ENCODE measurements at places on chromosomes 7 and 10. TPM values are rescaled to one million over a fixed set of nuclear protein-coding genes. Genes with fewer than 3 reads are reported as not detected.

The MYOF gene
- 108 TPM for total RNA-seq

The PRSS37 gene
- not detected for total RNA-seq

The ODAD2 gene
- total RNA-seq: under 0.01 TPM

The ELFN1 gene
- 3.0 TPM for total RNA-seq

The ACSM6 gene
- not detected for total RNA-seq

The NXPH1 gene
- not detected for total RNA-seq

The SGMS1 gene
- 50.9 TPM for total RNA-seq

The RNF32 gene
- 1.3 TPM for total RNA-seq

The TUBB8 gene
- not detected for total RNA-seq

The BAMBI gene
- total RNA-seq: 0.32 TPM

The CALCR gene
- not detected for total RNA-seq

The DENND2A gene
- 38.6 TPM for total RNA-seq

The ELN gene
- total RNA-seq: 6.5 TPM

The AQP1 gene
- 1.4 TPM for total RNA-seq

The SLC35B4 gene
- 11.0 TPM for total RNA-seq

The C10orf53 gene
- total RNA-seq: not detected

The CPED1 gene
- 36.9 TPM for total RNA-seq

The EBLN1 gene
- total RNA-seq: not detected

The GATA3 gene
- total RNA-seq: not detected

The TLX1 gene
- not detected for total RNA-seq

The CYP2C18 gene
- total RNA-seq: 0.09 TPM

The MARVELD1 gene
- total RNA-seq: 9.5 TPM

The FRG2B gene
- not detected for total RNA-seq

The NKX6-2 gene
- total RNA-seq: not detected

The COL17A1 gene
- 0.94 TPM for total RNA-seq

The LLCFC1 gene
- total RNA-seq: not detected

The LBX1 gene
- under 0.01 TPM for total RNA-seq

The LGI1 gene
- not detected for total RNA-seq

The C10orf62 gene
- not detected for total RNA-seq

The ATG9B gene
- under 0.01 TPM for total RNA-seq

The STOX1 gene
- not detected for total RNA-seq

The TNS3 gene
- total RNA-seq: 22.8 TPM

The CXCL12 gene
- total RNA-seq: 54.7 TPM

The PHYH gene
- 25.4 TPM for total RNA-seq

The MAGI2 gene
- 12.8 TPM for total RNA-seq

The MYH16 gene
- not detected for total RNA-seq

The SYCE1 gene
- under 0.01 TPM for total RNA-seq

The FZD8 gene
- 6.0 TPM for total RNA-seq

The CALML5 gene
- not detected for total RNA-seq

The AKR1C4 gene
- total RNA-seq: not detected

The FRA10AC1 gene
- 6.1 TPM for total RNA-seq

The MCU gene
- 41.0 TPM for total RNA-seq

The NUTM2E gene
- total RNA-seq: not detected

The C10orf67 gene
- not detected for total RNA-seq

Measured in bronchial smooth muscle cell (primary cell).